WTC11 (cell line): ENCODE measurements at places on chromosomes 5 and 9.

DNA sequence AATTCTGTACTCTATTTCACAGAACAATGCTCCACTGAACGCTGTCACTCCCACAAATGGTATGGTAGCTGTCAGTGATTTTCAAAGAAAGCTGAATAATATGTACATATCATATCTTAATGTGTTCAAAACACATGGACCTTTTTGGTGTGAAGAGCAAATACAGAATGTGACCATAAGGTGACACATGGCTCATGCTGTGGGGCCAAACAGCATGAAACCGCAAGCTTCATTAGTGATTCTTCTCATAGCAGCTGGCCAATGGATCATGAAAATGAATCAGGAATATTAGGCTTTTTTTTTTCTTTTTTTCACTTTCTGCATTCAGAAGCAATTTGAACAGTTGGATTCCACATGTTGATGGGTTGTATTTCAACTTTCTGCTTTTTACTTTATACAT is 54.9 kb upstream of the CDH9 start:
- DNase-seq, result no peak

- DNase-seq, result no peak
Measured at GRCh38 chr5:98193921-98194760, 579.3 kb upstream of the RGMB start.

DNA sequence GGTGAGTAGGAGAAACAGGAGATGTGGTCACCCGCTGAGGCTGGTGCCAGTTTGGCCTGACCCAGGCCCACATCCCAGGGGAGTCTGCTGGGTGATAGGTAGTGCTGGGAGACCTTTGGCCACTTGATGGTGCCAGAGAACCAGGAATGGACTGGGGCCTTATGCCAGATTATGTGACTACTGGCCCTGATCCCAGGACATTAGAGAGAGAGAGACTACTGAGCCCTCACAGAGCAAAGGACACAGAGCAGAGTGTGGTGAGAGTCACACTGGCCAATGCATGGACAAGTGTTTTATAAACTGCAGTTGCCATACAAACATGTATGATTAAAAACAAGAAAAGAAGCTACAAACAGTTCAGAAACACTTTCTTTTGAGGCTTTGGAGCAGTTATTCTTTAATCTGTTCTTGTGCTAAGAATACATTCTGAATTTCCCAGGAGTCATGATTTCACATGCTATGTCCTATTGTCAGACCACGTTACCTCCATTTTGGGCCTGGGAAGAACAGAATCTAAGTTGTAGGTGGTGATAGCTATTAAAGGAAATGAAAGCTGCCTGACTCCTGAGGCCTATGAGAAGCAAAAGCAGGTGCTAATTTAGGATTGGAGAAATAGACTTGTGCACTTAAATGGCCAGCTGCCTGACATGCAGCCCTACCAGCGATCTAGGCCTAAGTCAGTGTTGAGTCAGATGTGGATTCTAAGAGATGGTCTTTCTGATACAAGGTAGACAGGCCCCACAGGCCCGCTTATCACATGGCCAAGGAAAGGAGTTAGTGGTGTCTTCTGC is 32.6 kb upstream of the TMOD1 start:
- DNase-seq, result peak; percentile 77

- DNase-seq, result no peak
Measured at GRCh38 chr5:60512117-60512516, 187.8 kb downstream of the DEPDC1B start.

- DNase-seq, result no peak
Measured at GRCh38 chr9:133876836-133877235, 115.3 kb downstream of the VAV2 start.

DNA sequence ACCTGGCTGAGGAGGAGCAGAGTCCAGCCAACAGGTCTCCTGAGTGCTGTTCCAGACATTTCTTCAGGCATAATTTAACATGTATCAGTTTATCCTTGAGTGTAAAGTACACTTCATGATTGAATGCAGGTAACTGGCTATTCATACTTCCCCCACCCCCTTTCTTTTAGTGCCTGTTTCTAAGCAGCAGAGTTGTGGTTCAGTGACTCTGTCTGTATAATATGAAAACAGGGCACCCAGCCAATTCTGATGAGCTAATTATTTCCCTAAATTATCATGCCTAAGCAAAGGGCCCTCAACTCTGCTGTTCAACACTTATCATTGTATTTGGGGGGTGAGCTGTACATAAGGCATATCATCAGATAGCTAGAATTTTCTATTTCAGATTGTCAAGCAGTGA is 51.9 kb upstream of the ZSWIM6 start:
- no peak for DNase-seq

- DNase-seq, result no peak
Measured at GRCh38 chr5:56631719-56632118, 183.6 kb upstream of the MAP3K1 start.

DNA sequence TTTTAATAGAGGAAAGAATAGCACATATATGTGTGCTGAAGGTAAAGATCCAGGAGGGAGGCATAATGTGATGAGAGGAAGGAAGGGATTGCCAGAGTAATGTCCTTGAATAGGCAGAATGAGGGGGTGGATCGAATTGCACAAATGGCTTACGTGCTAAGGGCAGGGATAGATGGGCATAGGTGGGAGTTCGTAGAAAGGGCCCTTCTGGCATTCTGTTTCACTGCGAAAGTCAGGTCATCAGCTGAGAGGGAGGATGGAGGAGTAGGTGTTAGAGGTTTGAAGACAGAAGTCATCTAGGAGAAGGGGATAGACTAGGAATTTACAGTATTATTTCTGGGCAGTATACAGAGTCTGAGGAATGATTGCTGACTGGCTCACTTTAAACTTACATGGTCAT is 32.1 kb downstream of the CNOT6 start:
- DNase-seq, result no peak

DNA sequence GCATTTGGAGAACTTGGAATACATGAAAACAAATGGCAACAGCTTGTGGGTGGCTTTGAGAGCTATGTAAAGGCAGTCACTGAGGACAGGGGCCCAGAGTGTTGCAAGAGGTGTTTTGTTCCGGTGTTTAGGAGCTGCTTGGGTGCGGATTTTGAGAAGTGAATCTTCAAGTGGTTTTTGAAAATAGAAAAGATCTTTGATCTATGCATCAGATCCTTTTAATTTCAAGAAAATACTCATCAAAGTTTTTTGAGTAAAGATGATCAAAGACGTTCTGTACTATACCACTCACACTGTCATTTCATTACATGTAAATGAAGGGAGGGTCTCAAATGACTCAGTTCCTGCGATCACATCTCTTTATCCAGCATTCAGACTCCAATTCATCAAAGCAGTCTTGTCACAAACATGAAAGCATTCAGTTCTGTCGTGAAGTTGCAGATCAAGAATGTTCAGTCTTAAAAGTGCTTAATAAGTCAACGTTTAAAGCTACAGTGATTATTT is 112.5 kb downstream of the WDR41 start:
- DNase-seq, result no peak

GRCh38 chr9:8960254-8960653 is 1160.7 kb upstream of the DMAC1 start:
- DNase-seq, result no peak

DNA sequence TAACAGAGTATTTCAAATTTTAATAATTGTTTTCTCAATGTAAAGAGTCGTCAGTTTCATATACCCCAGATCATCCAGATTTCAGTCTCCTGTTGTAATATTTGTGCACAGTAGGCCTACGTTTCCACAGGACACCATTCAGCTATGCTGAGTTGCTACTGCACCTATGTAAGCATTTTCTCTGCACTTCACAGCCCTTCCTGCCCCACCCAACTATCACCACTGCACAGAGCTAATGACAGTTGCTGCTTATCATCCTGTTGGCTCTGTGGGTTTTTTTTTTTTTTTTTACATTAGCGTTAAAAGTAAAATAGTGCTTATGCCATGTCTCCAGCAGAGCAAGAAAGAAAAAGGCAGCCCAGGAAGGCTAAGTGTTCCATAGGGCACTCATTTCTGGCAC is 5.9 kb upstream of the PRKACG start:
- no peak for DNase-seq

DNA sequence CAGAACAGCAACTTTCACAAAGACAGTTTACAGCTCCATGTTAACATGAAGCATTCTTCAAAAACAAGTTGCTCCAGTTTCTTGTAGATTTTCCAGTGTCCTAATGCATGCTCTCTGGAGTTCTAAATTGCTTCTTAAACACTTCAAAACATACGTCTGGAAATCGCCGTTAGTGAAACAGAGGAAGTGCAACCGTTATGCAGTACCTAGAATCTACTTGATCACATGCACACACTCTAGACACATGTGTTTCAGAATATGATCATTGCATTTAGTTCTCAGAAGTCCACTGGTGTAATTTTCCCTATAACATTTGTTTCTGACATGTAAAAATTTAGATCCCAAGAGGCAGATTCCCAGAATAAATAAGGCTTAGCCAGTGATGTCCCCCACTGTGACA is 41.1 kb upstream of the RUFY1 start:
- DNase-seq, result no peak
